ENCODE measurements at places on chromosomes 1 and 21.

DNA sequence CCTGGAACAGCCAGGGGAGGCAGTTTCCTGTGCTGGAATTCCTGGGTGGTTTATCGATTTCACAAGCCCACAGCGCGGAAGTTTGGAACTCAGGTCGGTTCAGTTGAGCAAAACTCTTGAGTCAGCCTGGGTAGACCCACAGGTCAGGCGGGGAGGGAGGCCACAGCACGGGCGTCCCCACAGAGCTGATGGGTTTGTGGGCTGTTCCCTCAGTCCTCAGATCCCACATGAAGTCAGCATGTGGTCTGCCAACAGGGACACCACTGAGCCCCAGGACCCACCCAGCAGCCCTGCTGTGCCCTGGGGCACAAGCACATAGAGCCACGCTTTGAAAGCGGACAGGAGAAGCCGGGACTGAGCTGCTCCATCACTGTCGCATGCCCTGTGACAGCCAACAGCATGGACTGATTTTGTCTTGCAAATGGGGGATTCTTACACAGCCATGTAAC, 17.4 kb downstream of the BMP8A start:
- DNase-seq, result no peak

DNA sequence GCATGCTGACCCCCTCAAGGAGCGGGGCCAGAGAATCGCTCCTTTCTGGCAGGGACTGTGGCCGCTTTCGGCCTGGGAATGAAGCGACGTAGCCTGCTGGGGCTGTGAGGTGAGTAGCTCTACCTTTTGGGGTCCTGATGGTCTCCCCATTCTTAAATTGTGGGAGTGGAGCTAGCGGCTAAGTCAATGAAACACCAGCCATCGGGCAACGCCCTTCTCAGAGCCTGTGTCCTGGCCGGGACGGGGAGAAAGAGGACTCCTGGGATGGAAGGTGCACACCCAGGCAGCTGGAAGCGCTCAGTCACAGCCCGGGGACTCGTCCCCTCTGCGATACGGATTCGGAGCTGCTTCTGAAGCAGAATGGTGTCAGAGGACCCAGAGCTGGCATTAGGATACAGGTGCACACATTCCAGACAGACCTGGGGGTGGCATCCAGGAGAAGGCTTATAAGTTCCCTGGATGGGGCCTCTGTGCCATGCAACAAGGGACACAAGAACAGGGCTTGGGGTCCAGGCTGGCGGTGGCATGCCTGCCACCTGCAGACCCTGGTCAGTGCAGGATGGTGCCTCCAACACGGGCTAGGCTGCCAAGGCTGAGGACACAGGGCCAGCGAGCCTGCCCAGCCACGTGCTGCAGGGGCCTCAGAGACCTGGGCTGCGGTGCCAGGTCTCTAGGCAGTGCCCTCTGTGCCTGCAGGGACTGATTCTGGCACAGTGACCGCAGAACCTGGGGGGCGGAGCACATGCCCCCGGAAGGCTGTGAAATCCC, 945 bp upstream of the WNT9A start:
- DNase-seq, result no peak

GRCh38 chr1:53116933-53117600, 25.4 kb downstream of the SLC1A7 start:
- no peak for DNase-seq

DNA sequence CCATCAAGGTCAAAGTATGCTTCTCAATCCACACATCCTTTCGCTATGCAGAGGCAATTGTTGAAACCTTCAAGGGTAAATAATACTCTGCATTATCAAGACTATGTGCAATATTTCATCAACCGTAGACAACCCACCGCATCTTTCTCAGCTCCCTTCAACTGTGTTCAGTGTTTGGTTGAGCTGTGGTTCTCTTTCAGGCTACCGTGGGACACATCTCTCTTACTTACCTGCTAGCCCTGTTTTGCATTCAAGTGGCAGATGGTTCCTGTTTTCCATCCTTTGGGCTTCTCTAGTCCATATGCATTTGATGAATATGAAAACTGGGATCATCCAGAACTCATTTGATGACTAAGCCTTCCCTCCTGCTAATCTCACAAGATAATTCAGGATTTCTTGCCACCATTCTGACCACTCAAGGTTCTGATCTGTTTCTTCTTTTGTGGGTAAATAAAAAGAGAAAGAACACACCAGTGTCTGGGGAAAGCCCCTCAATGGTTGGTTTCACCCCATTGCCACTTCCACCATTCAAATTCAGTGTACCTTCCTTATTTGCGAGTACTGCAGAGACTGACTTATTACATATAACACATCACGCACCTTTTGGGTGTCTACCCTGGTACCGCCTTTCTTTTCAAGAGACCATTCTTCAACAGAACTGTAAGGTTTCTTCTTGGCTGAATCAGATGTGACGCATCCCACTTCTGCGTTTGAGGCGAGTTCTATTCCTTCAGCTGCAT, 61.7 kb downstream of the BACE2 start:
- DNase-seq, result no peak

DNA sequence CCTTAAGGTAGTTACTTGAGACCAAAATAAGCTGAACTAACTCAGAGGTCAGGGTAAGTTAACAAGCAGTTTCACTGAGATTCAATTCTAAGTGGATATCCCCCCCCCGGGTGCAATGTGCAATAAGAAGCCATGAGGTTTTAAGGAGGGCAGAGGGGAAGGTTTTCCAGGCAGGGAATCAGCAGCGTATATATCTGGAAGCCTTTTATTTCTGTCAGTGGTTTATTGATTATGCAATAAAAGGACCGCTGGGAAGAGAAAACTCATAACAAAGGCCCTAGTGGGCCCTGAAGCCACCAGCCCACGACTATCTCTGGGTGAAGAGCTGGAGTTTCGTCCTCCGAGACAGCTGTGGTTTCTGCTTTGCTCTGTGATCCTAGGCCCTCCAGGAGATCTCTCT, 53.1 kb upstream of the CTPS1 start:
- DNase-seq, result no peak

DNA sequence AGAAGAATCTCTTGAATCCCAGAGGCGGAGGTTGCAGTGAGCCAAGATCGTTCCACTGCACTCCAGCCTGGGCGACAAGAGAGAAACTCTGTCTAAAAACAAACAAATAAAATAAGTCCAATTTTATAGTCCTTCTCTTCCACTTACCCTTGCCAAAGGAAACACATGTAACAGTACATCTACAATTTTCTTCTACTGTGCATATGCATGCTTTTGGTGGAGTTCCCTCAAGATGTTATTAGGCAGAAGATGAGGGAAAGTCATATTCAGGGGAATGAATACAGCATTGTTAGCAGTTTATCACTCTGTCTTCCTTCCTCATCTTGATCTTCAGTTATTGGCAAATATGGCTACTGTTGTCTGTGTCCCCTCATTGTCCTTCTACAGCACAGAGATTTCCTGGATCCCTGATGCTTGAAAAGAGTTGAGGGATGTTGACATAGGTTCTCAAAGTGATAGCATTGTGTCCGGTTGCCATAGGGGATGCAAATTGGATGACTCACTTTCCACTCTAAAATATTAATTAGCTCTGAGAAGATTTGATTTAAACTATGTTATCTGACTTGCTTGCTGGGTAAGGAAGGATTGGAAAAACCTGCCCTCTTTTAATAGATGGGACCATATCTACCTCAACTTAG, 1173.6 kb downstream of the KCNT2 start:
- no peak for DNase-seq

DNA sequence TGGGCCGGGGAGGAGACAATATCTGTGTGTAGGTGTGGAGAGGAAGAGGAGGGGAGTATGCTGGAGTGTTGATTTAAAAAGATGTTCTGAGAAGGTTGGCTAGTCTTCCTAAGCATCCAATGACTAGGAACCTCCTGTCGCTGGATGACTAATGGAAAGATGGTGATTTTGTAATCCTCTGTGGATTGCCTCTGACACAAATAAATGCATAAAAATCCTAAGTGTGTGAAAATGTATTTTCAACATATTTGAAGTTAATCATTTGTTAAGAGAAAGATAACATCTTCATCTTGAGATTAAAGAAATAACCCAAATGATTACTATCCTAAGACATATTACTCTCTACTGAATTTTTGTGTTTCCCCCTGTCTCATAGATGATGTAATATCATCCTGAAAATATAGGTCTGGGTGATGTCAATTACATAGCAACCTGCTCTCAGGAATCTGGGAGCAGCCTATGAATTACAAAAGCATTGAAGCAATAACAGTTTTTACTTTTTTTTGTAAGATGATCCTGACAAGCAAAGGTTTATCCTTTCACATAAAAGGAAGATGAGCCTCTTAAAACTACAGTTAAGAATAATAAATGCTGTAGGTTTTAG, 220.5 kb upstream of the MAP1LC3C start:
- DNase-seq, result no peak

DNA sequence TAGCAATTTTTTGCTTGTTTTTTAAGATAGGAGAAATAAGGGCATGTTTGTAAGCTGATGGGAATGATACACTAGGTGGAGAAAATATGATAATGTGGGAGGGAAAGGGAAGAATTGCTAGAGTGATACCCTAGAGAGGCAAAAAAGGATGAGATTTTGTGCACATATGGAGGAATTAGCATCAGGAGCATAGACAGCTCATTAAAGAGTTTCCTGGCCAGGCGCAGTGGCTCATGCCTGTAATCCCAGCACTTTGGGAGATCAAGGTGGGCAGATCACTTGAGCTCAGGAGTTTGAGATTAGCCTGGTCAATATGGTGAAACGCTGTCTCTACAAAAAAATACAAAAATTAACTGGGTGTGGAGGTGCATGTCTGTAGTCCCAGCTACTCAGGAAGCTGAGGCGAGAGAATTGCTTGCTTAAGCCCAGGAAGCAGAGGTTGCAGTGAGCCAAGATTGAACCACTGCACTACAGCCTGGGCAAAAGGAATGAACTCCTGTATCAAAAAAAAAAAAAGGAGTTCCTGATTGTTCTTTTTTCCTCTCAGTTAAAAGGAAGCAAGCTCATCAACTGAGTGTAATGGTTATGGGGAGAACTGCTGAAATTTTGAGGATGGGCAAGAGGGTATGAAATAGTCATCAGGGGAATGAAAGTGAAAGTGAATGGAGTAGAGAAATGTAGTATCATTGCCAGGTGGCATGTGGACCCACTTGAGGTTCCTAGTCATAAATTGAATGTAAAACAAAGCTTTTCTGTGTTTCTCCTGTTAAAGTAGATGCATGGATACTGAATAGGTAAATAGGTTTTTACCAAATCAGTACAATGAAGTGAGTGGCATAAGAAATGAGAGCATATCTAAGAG, 35.5 kb downstream of the SH3GLB1 start:
- DNase-seq, result no peak

DNA sequence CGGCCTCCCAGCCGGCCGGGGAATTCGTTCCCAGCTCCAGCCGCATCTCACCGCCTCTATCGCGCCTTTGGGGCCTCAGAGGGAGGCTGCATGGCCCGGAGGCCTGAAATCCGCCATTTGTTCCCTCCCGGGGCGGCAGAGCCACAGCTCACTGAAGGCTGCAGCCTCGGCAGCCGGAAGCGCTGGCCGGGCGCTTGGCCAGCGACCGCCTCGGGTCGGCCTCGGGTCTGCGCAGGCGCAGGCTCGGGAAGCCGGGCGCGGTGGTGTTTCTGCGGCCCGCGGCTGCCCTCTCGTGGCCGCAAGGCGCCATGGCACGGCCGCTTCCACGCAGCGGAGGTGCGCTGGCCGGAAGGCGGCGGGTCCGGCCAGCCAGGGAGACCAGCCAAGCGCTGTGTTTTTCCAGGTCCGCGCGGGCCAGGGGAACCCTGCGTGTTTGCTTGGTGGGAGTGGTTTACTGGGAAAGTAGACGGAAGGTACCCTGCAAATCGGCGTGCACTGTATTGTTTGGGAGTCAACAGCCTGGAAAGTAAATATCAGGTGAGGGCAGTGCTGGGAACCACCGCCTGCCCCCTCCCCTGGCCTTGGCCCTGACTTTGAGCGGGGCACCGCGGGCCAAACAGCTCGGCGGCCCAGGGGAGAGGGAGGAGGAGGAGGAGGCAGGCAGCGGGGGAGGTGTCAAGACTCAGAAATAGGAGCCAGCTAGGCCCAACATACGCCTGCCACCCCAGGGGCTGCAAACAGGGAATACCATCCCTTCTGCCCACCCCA, 52.7 kb upstream of the CD34 start:
- peak; percentile 78 for DNase-seq

GRCh38 chr1:48245106-48245505, 22.6 kb downstream of the SLC5A9 start:
- DNase-seq, result peak; percentile 96

GRCh38 chr1:156692441-156692924, 12.9 kb downstream of the CRABP2 start:
- DNase-seq, result no peak

DNA sequence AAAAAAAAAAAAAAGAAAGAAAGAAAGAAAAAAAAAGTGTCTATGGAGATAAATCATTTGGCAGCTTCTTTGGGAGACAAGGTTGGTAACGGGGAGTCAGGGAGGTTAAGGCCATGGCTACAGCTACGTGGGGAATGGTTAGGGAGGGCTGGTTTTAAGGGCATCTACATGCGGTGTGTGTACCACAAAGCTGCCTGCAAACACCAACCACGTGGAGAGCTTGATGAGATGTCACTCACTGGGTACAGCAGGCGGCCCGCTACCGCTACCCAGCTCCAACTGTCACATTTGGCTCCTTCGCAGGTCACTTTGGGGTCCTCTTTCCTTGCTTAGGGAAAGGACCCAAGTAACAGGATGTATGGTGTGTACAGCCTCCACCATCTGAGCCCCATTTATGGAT, 4.2 kb downstream of the NPPB start:
- no peak for DNase-seq

DNA sequence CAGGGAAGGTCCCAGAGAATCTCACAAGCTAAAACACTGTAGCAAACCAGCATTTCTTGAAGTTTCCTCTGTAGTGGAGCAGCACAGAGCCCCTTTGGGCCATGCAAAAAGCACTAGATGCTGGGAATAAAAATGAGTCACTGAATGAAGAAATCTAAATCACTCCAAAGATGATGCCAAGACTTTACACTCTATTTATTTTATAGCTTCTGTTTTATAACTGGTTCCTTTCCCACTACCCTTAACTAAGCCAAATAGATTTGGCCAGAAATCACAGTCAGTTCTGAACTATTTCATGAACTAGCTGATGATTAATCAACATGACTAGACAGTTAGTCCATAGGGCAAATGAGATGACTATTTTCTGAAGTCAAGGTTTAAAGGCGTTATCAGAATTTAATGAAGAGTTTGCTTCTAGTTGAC, 89.5 kb downstream of the SCMH1 start:
- no peak for DNase-seq

GRCh38 chr1:65083263-65083896, 64.6 kb upstream of the AK4 start:
- DNase-seq, result no peak

All from AML-193 (cell line).